ENCODE measurements at places on chromosomes 13 and 19.

DNA sequence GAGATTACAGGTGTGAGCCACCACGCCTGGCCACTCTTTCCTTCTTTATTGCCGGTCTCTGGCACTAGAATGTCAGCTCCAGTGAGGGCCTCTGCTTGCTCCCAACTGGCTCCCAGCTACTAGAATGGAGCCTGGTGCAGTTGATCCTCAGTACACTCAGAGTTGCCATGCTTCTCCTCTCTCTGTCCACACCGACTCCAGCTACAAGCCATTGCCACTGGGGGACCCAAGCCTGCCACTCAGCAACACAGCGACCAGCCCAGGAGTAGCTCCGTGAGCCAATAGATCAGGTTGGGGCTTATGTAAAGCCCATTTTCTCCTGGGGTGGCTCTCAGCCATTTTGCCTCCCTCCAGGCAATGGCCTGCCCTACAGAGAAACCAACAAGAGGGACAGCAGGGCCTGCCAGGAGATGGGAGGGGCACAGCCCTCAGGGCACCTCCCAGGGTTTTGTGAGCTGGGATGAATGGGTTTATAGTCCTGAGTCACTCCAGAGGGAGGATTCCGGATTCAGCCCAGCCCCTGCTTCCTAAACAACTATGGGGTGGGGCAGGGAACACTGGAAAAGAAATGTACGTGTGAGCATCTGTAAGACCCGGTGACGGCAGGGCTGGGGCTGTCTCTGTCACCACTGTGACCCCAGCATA is 36.5 kb downstream of the OPA3 start:
- DNase-seq, result no peak

DNA sequence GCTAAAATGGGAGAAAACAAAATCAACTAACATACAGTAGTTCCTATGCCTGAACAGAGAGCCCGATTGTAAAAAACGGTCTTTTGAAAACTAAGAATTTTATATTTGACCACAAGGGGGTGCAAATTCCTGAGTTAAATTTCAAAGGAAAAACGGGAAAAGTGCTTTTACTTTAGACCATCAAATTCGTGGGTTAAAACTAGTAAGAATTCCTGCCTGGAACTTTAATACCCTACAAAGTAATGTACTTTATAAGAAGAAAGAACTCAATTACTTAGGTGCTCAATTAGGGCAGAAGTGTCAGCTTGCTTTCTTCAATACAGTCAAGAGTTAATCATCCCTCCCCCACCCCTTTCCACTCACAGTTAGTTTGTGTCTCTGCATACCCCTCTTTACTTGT is 69.8 kb downstream of the KCNRG start:
- DNase-seq, result no peak

DNA sequence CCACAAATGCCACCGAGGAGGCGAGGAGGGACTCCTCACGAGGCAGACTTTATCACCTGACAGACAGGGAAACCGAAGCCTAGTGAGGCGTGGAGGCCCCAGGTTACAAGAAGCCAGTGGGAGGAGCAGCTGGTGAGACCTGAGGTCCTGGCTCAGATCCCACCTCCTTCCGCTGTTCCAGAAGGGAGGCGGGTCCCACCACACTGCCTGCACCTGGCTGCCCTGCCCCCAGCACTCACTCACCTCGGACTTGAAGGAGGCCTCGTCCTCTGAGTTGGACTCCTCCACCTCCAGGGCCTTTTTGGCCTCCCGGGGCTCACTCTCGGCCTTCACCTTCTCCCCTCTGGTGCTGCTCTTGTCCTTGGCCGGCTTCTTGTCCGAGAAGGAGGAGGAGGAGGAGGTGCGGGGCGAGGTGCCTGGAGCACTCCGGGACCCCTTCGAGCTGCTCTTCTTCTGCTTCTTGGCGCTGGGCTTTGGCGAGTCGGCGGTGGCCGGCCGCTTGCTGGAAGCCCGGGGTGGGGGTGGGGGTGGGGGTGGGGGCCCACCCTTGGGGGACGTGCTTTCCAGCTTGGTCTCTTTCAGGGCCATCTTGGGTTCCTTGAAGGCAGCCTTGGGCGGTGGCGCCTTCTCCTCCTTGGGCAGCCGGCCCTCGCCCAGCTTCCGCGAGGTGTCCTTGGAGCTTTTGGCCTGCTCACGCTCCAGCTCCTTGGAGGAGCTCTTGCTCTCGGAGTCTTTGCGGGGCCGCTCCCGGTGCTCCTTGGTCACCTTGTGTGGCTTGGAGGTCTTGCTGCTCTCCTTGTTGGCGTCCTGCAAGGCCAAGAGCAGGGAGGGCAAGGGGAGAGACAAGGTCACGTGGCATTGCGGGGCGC is 57.7 kb downstream of the MLLT1 start:
- no peak for DNase-seq

DNA sequence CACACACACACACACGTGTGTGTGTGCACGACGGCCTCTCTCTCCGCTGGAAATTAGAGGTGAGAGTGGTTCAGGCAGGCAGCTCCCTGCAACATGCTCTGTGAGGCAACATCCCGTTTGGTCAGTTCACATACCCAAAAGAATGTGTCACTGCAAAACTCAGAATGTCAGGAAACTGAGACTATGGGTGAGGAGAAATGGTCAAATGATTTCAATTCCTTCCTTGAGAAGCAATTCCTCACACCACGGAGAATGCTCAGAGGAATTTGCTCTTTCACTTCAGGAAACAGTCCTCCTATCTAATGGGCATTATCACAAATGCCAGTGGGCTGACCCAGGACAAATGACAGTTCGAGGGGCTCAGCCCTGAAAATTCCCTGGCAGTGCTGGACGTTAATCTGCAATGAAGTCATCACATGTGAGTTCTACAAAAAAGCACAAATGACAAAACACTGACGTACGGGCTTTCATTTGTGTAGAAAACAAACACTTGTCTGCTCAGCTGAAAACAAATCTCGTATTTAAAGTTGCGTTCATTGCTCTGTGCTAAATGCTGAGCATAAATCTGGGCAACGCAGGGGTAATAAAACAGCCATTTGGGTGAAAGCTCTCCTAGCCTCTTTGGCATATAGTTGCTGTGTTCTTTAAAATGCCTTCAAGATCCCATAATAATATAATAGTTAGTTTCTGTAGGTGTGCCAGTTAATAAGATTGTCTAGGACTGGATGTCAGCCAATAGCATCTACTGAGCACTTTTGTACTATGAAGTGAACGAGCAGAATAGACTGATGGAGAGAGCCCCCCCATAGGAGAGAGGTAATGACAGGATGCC is 18.6 kb upstream of the LATS2 start:
- no peak for DNase-seq

DNA sequence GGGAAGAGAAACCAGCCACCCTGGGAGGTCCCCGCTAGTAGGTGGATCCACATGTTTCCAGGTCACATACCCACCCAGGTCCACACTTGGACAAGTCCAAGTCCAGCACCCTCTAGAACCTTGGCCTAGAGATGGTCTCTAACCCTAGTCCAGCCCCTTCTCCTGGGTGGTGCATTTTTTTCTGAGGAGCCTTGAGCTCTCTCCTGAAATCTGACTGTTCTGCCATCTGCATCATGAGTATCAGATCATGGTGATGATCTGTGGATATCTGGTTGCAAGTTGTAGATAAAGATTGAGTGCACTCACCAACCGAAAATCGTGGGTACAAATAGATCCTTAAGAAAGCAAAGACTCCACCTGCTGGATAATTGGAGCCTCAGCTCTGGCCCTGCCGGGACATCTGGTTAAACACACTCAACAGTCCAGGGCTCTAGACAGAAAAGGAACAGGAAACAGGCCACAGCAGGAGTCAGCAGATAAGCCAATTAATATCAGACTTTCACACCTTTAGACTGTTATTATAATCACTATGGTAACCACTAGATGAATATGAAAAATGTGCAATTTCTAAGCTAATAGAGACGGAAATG is 41.1 kb downstream of the GPR12 start:
- no peak for DNase-seq

- no peak for DNase-seq
These were observed 22.0 kb downstream of the ZNF235 start for GRCh38 chr19:44282846-44283245.

- no peak for DNase-seq
These were observed 67.7 kb upstream of the TM9SF2 start for GRCh38 chr13:99433543-99434075.

Data from stimulated activated CD4-positive, alpha-beta T cell treated with anti-CD3 and anti-CD28 coated beads, Interleukin-2, amount 100 ng/mL, for 4 hours (primary cell).